SIG-M5 (cell line): ENCODE measurements at places on chromosomes 16 and 17.

- no peak for DNase-seq
Measured at GRCh38 chr17:30555942-30556341, 78.7 kb downstream of the GOSR1 start.

DNA sequence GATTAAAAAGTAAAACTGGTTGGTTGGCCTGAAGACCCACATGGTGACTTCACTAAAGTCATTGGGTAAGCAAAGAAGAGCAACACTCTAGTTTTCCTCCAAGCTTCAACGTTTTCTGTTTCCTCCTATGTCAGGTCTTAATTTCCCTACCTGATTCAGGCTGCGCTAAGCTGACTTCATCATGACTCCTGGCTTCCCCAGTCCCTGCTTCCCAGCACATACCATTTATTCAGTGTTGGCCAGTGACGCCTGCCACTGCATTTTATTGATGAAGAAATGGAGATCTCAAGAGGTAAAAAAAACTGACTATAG lies 645.3 kb downstream of the WWOX start:
- DNase-seq: no peak

GRCh38 chr17:74554909-74555308 lies 9.0 kb upstream of the CD300C start:
- no peak for DNase-seq

- DNase-seq: no peak
Measured at GRCh38 chr17:2309338-2310154, 5.8 kb downstream of the SRR start.

GRCh38 chr17:74408815-74409214 lies 23.1 kb upstream of the GPRC5C start:
- no peak for DNase-seq

DNA sequence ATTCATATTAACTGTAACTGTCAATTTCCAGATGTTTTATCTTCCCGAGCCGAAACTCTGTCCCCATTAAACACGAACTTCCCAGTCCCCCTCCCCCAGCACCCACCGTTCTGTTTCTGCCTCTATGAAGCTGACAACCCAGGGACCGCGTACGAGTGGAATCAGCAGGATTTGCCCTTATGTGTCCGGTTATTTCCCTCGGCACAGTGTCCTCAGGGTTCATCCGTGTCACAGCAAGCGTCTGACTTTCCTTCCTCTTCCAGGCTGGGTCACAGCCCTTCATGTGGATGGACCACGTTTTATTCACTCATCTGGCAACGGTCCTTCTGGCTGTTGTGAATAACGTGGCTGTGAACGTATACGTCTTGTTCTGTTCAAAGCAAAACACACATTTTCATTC lies 31.3 kb downstream of the METRNL start:
- no peak for DNase-seq

DNA sequence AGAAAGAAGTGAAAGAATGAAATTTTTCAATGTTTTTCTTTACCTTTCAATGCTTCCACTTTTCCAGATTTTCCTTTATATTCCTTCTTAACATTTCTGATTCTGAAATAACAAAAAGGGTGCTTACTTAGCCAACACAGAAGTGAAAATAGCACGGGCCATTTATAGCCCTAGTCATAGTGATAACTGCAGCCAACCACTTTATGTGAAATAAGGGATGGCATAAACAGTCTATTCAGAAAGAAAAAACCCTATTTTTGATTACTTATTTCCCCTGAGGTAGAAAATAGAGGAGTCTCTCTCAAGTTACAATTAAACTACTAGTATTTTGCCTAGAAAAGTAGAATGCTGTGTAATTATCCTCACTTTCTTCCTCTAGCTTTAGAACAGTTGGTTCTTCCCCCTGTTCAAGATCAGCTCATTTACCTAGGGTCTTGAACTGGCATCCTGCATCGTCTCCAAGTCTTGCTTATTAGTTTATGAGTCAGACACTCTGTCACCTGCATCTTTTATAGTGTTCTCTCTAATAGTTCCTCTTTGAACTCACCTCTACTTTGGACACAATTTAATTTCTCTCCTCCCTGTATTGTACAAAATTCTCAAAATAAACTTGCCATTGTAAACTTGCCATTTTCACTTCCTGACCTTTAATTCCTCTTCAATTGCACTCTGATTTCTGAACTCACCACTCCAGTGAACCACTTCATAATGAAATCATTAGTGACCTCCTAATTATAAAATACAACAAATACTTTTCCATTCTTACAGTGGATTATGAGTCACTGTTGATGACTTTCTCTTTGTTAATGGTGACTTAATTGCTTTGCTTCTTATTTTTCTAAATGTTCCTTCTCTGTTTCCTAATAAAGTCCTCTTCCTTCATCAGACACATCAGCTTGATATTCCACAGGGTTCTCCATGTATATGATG lies 23.6 kb downstream of the ABCA6 start:
- no peak for DNase-seq

DNA sequence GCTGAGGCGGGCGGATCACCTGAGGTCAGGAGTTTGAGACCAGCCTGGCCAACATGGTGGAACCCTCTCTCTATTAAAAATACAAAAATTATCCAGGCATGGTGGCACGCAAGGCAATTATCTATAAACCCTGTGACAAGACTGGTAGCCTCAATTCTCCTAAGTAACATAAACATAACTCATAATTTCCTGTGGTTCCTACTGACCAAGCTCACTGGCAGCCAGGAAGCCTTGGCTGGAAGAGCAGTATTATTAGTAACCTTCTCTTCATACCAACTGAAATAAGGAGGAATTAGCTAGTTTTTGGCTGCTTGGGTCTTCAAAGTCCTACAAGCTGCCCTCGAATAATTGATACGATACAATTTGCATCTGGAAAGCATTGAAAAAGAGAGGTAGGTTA lies 31.6 kb upstream of the LRRC37A3 start:
- no peak for DNase-seq

DNA sequence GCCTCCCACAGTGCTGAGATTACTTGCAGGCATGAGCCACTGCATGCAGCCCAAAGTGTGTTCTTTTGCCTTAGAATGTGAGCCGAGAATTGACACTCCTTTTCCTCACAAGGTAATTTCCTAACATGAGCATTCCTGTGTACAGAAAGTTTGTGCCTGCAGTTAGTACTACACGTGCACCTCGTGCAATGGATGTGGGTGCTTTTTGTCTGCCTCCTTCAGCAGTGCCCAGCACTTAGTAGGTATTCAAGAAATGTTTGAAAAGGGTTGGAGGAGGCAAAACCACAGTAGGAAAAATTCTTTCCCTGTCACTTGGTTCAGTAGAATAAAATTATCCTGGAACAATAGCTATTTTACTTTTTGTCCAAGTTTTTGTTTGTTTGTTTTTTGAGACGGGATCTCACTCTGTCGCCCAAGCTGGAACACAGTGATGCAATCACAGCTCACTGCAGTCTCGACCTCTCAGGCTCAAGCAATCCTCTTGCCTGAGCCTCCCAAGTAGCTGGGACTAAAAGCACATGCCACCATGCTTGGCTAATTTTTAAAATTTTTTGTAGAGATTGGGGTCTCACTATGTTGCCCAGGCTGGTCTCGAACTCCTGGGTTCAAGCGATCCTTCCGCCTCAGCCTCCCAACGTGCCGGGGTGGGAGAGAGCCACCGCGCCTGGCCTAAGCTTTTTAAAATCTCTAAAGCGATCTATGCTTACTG lies 2.4 kb downstream of the NDE1 start:
- DNase-seq: no peak

GRCh38 chr17:82031303-82031884 lies at the start of gene RAC3:
Gene RAC3 (plus strand): TSS chr17:82031678. CDS start chr17:82031762, 84 bp downstream.
- no peak for DNase-seq

- no peak for DNase-seq
Measured at GRCh38 chr17:49858796-49859195, 10.9 kb upstream of the TAC4 start.

DNA sequence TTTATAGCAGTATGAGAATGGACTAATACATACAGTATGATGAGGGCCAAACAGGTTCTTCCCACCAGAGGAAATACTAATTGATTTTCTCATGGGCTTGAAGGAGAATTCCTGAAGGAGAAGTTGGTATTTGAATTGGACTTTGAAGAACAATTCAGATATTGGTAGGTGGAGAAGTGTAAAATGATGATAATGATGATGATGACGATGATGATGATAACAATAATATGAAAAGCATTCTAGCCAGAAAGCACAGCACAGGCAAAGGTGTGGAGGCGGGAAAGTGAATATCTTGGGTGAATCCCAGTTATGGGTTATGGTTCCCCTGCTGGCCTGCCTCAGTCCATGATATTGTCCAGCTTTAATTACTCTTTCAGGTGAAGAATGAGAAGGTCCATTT lies 562.4 kb upstream of the SALL1 start:
- DNase-seq: no peak

DNA sequence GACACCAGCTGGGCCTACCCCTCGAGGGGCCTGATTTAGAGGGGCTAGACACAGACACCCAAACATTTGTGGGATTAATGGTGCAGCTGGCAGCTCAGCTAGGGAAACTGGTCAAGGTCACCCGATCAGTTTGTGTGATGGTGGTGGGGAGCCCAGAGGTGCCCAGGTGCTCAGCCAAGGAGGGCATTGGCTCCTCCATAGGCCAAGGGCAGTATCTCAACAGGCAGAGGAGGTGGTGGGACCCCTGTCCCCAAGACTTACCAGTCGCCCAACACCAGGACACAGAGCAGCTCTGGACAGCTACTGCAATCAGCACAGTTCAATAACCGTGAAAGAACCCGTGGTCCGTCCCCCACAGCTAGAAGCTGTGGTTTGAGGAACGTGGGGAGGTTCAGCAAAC lies 120.9 kb downstream of the C16orf78 start:
- DNase-seq: no peak

GRCh38 chr16:25151996-25152395 lies 40.5 kb downstream of the LCMT1 start:
- no peak for DNase-seq

- no peak for DNase-seq
Measured at GRCh38 chr17:49327835-49328784, 33.9 kb downstream of the ZNF652 start.

- DNase-seq: no peak
Measured at GRCh38 chr17:5558815-5559785, 25.2 kb downstream of the NLRP1 start.

GRCh38 chr17:83109793-83110645 lies 30.6 kb downstream of the METRNL start:
- DNase-seq: no peak

DNA sequence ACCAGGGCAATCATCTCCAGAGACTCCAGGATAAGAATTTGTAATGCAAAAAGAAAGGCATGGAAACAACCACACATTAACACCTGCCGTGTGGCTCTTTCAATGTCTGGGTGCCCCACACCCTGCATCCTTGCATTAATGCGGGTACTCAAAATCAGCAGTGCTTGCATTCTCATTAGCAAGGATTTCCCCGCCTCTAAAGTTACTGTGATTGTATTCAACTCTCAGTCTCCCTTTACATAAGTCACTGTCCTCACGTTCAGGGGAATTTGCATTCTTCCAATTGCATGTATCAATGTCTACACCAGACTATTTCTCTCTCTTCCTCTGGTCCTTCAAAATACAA lies 324.3 kb downstream of the FOXL1 start:
- DNase-seq: no peak

DNA sequence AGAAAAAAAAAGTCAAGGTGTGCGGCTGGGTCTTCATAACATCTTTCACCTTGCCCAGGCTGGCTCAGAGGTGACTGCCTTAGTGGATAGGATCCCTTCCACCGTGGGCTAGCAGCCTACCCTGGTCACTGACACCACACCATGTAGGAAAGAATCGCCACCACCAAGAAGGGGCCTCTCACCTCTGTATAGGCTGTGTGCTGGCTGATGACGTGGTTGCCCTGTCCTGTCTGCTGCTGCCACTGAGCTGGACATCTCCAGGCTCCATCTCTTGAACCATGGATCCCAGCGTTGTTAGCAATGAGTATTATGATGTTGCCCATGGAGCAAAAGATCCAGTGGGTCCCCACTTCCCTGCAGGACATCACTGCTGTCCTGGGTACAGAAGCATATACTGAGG lies at the start of gene GPR142:
GPR142 (plus strand) TSS at position 301 of the 400 bp plus-strand sequence. CDS start 2,035 bp downstream, outside the sequence.
- DNase-seq: no peak

GRCh38 chr17:29640413-29640812 lies 17.7 kb upstream of the CORO6 start:
- no peak for DNase-seq

GRCh38 chr16:84334058-84334457 lies 34.3 kb upstream of the ATP2C2 start:
- DNase-seq: no peak

GRCh38 chr17:38455288-38455915 lies 27.1 kb downstream of the ARHGAP23 start:
- DNase-seq: no peak

GRCh38 chr16:51657848-51658247 lies 506.8 kb upstream of the SALL1 start:
- DNase-seq: no peak

DNA sequence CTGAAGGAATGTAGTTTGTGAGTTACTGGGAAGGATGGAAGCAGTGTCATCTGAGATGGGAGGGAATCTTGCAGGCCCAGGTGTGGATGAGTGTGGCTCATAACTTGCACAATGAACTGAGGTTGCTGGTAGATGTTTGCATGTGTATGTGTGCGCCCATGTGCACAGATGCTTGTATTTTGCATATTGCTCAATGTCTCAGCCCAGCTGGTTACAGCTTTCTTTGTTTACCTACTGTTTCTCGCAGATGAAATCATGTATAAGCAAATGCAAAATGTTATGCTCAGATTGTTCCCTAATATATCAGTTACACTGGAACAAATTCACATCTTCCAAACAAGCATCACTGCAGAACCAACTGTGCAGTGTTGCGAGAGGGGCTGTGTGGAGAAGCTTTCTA lies 452.2 kb upstream of the EEF2KMT start:
- no peak for DNase-seq

DNA sequence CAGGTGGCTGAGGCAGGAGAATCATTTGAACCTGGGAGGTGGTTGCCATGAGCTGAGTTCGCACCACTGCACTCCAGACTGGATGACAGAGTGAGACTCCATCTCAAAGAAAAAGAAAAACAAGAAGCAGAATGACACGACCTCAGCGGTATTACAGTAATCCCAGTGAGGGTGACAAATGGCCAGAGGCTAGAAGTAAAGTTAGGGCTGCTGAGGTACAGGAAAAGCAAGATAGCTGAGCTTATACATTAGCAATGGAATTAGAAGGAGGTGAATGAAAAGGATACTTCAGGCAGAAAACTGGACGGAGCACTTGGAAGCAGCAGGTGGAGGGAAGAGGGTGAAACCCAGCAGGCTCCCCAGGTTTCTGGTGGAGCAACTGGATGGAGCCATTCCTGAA lies 26.1 kb upstream of the AMZ2 start:
- DNase-seq: no peak

- no peak for DNase-seq
Measured at GRCh38 chr16:81609323-81609892, 164.8 kb downstream of the CMIP start.

- DNase-seq: no peak
Measured at GRCh38 chr17:68248199-68248825, 469 bp downstream of the AMZ2 start.

DNA sequence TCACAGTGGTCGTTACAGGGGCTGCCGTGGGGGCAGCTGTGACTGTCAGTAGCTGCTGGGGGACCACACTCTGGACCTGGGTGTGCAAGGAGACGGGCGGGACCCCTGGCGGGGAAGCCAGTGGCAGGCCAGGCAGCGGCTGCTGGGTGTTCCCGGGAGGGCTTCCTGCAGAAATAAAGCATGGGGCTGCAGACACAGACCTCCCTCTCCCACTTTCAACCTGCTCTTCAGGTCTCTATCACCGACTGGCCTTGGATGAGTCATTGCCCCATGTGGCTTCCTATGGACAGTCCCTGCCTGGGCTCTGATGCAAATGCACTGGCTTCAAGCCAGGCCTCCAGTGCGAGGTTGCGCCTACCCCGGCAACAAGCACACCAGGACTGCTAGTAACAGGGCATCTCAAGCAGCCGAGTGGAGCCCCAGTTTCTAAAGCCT lies 17.2 kb downstream of the SREBF1 start:
- DNase-seq: no peak
